ENCODE measurements at places on chromosomes 6 and 20.
A peak's percentile ranks its signal among the peaks of the same experiment; 100 is the strongest.

DNA sequence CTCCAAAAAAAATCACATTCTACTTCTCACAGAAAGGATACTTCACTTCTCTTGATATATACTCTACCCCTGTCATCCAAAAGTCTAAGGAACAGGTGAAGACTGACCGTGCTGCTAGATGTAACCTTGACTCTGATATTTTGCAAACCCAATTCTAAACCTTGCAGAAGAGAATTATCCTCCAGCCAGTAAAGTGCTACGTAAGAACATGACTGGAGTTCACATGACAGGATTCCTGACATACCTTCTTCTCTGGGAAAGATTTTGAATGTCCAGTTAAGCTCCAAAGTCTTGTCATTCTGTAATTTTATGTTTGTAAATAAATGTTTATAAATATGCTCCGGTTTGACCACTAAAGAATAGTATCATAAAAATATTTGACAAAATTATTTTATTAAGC is 35.8 kb downstream of the BTBD9 start:
- DNase-seq, result no peak

DNA sequence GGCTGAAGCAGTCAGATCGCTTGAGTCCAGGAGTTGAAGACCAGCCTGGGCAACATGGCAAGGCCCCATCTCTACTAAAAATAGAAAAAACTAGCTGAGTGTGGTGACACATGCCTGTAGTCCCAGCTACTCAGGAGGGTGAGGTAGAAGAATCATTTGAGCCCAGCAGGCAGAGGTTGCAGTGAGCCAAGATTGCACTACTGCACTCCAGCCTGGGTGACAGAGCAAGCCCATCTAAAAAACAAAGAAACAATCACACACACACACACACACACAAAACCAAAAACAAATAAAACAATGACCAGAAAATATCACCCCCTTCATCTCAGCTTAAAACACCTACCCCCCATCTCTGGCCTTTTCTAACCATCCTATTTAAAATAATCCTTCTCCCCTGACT is 68.0 kb downstream of the BTBD9 start:
- DNase-seq, result no peak

DNA sequence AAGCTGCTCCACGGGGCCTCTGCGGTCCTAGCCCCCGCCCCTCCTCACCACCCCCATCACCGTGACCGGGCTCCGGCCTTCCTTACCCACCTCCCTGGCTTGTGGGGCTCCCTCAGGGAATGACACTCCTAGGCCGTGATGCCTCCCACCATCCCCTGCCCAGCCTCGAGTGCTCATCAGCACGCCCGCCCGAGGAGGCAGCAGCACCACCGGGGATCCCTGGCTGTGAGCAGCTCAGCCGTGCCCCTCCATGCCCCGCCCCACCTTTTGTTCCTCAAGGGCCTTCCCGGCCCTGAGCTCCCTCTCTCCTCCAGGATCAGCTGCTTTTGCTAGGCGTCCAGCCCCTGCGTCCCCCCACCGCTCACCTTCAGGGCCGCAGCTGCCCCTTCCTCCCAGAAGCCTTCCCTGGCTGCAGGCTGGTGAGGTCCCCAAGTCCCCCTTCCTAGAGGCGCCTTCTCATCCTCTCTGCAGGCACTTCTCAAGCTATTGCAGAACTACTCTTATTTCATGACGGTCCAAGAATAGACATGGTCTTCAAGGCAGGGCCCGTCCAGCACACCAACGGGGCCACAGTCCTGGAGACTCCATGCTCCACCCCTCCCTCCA is 3.0 kb downstream of the FNDC11 start:
- DNase-seq, result no peak

DNA sequence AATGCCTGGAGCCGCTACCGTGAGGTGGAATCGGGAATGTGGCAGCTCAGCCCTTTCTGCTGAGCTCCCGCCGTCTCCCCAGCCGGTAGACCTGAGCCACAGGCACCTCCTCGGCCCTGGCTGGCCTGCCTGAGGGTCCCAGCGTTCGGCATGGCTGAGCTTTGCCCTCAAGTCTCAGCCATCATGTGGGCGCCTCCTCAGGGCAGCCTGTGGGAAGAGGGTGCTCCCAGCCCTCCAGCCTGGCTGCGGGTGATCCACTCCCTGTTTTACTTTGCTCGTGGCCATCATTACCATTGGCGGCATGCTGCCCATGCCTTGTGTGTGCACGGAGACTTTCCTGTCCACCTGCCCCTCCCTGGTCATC is 329.7 kb downstream of the CDH4 start:
- DNase-seq, result no peak

- DNase-seq, result no peak
These were observed 84.0 kb downstream of the RCAN2 start for GRCh38 chr6:46407246-46407645.

DNA sequence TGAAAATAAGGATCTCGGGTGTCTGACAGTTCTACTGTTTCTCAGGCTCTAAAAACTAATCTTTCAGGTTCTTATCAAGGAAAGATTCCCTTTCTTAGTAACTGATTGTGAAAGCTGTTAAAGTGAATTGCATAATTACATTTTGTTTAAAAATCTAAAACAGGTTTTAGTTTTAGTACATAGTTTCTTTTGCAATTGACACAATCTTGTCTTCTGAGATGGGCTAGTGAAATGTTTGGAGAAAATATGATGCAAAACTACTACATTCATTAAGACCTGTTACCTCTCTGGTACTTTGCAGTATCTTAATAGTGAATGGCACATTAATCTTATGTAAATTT is 298.4 kb downstream of the UTRN start:
- DNase-seq, result no peak

DNA sequence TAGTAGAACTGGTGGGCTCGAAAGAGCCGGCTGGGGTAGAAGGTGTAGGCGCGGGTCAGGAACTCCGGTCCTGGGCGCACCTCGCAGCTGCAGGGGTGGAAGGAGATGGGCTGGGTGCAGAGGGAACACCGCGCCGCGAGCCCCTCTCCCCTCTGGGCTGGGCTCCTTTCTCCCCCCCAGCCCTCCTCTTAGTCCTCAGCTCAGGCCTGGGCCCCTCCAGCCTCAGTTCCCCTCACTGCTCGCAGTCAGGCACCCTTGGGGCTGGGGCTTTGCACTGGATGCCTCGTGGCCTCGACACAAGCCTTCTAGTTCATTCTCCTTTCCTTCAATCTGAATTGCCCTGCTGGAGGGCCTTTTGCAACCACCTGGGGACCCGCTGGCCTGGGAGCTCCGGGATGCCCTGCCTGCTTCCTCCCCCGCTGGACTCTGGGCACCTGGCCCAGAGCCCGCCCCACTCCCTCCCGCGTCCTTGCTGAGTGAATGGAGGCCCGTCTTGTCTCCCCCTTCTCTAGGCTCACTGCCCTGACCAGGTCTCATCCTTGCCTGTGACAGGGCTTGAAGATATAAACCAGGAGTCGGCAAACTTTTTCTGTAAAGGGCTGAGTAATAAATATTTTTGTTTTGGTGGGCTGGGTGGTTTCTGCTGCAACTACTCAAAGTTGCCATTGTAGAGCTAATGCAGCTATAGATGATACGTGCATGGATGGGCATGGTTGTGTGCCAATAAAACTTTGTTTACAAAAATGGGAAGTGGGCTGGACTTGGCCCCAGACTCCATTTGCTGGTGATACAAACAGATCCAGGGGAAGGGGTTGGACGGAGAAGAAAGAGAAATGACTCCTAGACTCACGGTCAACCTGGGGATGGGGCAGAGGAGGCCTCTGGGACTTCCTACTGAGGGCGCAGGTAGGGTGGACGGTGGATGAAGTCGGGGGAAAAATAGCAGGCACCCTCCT is 47.3 kb downstream of the APCDD1L start:
- no peak for DNase-seq

- DNase-seq, result no peak
These were observed 86.3 kb upstream of the PROKR2 start for GRCh38 chr20:5402903-5403531.

- DNase-seq, result no peak
These were observed 11.9 kb downstream of the MDFI start for GRCh38 chr6:41650120-41650519.

DNA sequence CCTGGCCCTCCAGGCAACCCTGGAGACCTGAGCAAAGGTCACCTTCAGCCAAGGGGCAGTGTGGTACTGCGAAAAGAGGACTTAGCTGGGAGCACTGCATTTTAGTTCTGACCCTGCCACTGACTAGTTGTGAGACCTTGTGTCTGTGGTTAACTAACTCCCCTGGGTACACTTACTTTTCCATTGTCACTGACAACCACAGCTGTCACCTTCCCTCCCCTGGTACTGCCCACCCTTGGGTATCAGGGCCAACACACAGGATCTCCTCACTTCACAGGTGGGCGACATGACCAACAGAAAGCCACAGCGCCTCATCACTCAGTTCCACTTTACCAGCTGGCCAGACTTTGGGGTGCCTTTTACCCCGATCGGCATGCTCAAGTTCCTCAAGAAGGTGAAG is 21.6 kb upstream of the GNRH2 start:
- no peak for DNase-seq

GRCh38 chr6:135410856-135411255 is 86.7 kb downstream of the AHI1 start:
- DNase-seq, result no peak

GRCh38 chr6:163485388-163485851 is 70.9 kb downstream of the QKI start:
- no peak for DNase-seq

- DNase-seq, result no peak
These were observed 3.7 kb upstream of the NCOA6 start for GRCh38 chr20:34829191-34829590.

DNA sequence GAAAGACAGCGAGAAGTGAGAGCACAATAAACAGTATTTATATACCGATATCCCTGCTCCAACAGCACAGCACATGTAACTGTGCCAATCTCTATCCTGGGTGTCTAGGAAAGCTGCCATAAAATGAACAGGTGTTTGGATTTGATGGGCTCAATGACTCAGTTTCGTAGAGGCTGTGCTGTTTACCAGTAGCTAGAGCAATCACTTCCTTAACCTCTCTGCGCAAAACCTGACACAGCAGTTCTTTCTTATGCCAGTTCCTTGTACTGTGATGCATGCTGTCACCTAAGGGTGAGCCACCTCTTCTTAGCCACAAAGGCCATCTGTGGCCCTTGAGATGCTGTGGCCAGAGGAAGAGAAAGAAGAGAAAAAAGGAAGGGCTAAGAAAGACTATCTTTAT is 59.3 kb downstream of the SHPRH start:
- DNase-seq, result no peak

GRCh38 chr6:146990821-146991798 is 213.1 kb upstream of the STXBP5 start:
- DNase-seq, result no peak

GRCh38 chr6:38273325-38273724 is 366.4 kb downstream of the BTBD9 start:
- DNase-seq, result no peak

GRCh38 chr6:68635706-68636513 is 828 bp downstream of the ADGRB3 start:
- DNase-seq, result peak; percentile 28

GRCh38 chr6:135066397-135066796 is 11.8 kb upstream of the HBS1L start:
- no peak for DNase-seq

- no peak for DNase-seq
These were observed 17.6 kb upstream of the IFNGR1 start for GRCh38 chr6:137236581-137237355.

DNA sequence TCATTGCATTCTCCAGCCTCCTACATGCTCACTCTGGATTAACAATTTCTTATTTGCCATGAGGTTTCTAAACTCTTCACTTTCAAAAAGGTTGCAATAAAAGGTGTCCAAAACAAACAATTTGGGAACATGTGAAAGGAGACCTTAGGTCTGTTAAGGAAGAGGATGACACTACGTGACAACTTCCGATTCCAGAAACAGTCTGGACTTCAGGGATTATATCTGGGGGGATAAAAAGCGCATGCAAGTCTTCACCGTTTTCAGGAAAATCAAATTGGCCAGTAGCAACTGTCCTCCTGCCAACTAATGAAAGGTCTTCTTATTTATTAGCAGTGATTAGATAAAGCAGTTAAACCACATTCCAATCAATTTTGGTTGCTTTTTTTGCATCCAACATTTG is 1.8 kb downstream of the ZDHHC14 start:
- no peak for DNase-seq

DNA sequence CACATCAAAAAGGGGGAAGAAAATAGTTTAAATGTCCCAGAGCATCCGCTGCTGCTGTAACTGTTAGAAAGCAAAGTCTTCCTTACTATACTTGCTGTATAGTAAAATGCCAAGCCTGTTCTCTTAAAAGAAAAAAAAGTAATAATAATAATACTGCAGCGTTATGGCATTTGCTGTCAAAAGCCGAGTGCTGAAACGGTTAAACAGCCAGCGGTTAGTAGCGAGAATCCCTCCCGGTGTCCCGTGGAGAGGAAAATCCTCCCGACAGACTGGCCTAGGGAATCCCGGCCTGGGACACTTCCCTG is 19.5 kb upstream of the NFATC2 start:
- no peak for DNase-seq

Data from cerebellar nuclear complex (tissue), 1 donor.